Right atrium auricular region (tissue), 2 donors: ENCODE measurements at places on chromosomes 3 and 15. TPM values are rescaled to one million over a fixed set of nuclear protein-coding genes. Genes with fewer than 3 reads are reported as not detected.

MYRIP gene
- 4.2 TPM for total RNA-seq

PTX3 gene
- total RNA-seq = 2.6 TPM

- no peak for DNase-seq
These were observed 213.8 kb downstream of the NR2F2 start for GRCh38 chr15:96544162-96544756.

IMPG2 gene
- 0.43 TPM for total RNA-seq

CLEC3B gene
- 180 TPM for total RNA-seq

DNA sequence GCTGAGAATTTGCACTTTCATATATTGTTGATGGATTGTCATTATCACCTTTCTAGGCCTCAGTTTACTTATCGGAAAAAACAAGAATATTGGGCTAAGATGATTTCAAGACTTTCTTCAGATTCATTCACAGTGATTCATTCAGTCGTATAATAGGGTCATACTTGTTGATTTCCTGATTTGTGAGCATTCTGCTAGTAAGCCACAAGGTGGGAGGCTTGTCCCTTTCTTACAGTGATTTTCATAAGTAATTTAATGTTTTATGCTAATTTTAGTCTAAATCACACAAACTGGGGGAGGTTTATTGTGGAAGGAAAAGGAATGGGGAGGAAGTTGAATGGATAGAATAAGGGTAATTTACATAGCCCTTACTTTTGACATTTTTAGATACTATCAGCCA, 126.8 kb upstream of the GOLGA6L4 start:
- no peak for DNase-seq

- no peak for DNase-seq
These were observed 54.9 kb downstream of the OCA2 start for GRCh38 chr15:28044121-28044672.

CPEB1 gene
- 3.3 TPM for total RNA-seq

THSD4 gene
- total RNA-seq = 41.2 TPM

MYO5A gene
- 12.3 TPM for total RNA-seq

DNA sequence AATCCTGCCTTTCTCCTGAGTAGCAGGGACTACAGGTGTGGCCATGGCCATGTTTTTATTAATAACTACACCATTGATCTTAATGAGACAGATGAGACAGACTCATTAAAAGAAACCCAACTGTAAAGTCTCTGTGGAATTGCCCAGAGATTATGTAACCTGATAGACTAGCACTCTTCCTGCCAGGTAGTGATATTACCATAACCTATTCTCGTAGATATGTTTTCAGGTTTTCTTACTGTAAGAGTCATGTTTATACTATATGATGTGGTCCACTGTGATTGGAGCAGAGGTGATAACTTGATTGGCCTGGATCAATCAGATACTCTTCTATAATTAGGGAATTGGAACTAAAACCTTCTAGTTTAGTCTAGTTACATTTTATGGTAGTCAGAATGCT, 93.7 kb downstream of the NFKBIZ start:
- no peak for DNase-seq

RGMA gene
- total RNA-seq = 9.9 TPM

DNA sequence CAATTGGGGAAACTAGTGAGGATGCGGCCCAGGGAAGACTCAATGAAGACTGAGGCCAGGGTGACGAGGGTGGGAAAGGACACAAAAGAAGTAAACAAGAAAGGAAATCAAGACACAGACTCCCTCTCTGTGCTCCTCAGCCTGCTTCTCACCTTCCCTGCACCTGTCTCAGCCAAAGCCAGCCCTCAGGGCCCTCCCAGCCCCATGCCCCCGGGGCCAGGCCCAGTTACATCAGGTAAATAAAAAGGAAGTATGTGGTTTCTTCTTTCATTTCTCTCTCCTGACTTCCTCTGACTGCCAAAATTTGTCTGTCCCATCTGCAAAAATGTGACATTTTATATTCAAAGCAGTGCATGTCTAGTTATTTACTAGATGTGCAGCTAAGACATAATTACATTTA, 328.0 kb downstream of the UACA start:
- no peak for DNase-seq

CEP97 gene
- 6.5 TPM for total RNA-seq

DNA sequence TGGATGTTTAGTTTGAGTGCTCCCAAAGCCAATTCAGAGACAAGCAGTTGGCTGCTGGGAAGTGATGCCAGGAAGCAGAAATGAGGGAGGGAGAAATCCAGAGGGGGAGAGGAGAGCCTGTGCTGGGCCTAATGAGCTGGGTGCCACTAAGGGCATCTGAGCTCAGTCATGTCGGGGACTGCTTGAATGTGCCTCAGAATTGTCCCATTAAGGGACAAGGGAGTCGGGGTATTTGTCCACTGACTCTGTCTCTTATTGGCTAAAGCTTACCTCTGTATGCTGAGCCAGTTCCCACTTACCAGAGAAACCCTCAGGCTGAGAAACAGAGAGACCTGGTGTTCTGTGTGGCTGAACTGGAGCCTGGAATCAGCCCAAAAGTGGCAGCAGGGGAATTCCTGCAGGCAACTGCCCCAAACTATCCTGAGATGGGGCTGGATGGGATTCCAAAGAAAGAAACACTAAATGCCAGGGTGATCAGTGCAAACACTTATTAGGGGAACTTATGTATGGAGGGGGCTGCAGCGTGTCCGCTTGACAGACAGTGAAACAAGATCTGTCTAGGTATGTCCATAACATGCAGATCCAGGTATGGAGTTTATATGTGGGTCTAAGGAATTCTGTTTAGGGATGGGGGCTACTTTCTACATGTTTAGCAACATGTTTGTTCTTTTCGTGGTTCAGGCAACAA, 48.6 kb downstream of the NR1D2 start:
- no peak for DNase-seq

CHDH gene
- 2.2 TPM for total RNA-seq

- no peak for DNase-seq
These were observed 48.1 kb upstream of the FRMD4B start for GRCh38 chr3:69433969-69434325.

DNAH1 gene
- 1.5 TPM for total RNA-seq

GOLGA8S gene
- 0.31 TPM for total RNA-seq

IRAK2 gene
- total RNA-seq = 2.8 TPM

DNA sequence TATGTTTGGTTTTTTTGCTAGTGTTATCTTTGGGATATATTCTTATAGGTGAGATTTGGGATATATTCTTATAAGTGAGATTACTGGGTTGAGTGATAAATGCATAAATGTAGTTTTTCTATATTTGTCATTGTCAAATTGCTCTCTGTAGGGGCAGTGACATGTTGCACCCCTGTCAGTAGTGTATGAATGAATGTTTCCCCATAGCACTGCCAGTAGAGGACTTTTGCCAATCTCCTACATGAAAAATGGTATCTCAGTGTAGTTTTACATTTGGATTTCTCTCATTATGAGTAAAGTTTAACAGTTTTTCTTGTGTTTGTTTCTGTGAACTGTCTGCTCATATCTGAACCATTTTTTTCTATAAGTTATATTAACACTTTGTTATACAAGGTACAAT, 13.6 kb downstream of the U2SURP start:
- DNase-seq = no peak

- DNase-seq = no peak
These were observed 13.3 kb upstream of the ATP13A5 start for GRCh38 chr3:193391902-193392301.

PDZRN3 gene
- 87.4 TPM for total RNA-seq

- DNase-seq = no peak
These were observed 178.8 kb downstream of the NSMCE3 start for GRCh38 chr15:29090617-29091466.

GRCh38 chr3:160399125-160400029, at the start of the genes IFT80 and SMC4:
IFT80 (minus strand) TSS chr3:160399225; CDS start chr3:160384600, 14,625 bp downstream.
SMC4 (plus strand) TSS chr3:160399650; CDS start chr3:160400827, 1,177 bp downstream.
- DNase-seq = peak; percentile 97

DNA sequence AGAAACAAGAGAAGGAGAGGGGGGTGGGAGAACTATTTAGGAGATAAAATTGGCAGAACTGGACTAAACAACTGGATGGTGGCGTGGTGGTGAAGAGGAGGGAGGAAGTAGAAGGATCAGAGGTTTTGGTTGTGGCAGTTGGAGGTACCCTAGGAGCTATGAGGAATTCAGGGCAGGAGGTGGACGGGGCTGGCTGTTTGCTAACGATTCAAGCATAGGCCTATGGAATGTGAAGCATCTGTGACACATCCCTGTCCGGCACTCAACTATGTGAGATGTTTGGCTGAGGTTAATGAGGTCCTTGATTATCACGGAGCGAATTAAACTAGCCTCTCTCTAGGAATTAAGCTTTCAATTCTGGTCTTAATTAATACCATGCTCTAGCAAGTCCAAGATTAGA, 13.5 kb downstream of the TARS3 start:
- no peak for DNase-seq

DNA sequence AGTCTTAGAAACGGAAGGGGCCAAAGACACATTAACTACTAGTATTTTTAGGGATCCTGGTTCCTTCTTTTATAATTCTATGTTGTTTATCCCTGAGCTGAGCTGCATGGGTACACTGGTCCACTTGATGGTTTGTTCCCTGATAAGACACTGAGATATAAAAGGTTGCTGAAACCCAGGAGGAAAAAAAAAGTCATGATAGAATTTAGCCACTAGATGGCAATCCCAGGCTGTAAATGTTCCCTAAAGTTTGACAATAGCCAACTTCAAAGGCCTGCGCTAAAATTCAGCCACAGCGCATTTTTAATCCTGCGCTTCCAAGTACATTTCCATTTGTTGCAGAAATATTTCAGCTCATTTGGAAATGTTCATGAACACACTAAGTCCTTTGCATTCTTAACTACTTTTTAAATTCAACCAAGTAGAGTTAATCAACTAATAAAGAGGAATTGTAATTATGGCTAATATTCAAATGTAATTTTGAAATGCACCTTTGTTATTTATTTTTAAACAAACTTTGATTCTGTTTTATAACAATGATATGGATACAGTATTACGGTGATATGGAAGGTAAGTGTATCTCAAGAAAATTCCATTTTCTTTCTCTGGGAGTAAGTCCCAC, 249.3 kb upstream of the FEZF2 start:
- DNase-seq = no peak

CHRNA7 gene
- 1.1 TPM for total RNA-seq

GRCh38 chr3:89740080-89740880, 632.9 kb downstream of the EPHA3 start:
- DNase-seq = no peak

DNA sequence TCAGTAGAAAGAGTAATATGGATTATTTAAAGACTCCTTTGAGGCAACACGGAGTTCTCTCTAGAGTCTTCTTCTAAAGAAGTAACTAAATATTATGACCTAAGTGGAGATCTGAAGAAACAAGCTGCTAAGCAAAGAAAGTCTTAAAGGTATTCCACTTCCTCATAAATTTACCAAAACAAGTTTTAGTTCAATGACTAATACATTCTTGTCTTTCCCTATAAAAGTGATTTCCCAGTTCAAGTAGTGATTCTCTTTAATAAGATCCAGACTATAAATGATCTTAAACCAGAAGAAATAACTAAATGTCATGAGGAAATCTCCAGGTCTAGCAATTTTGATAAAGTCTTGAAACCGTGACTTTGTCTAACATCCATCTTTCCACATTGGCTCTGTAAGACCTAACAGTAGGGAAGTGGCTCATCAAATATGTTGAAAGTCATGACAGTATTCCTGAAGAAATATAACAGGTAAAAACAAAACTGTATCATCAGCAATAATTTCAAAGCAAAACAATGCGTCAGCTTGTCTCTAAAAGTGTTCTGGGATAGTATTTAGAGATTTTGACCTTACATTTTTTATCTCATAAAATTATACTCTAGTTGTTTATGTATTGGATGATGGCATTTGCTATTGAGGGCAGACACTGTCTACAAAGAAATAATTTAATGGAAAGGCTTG, 51.8 kb upstream of the NEDD4 start:
- DNase-seq = no peak

TKT gene
- total RNA-seq = 48.8 TPM

DNA sequence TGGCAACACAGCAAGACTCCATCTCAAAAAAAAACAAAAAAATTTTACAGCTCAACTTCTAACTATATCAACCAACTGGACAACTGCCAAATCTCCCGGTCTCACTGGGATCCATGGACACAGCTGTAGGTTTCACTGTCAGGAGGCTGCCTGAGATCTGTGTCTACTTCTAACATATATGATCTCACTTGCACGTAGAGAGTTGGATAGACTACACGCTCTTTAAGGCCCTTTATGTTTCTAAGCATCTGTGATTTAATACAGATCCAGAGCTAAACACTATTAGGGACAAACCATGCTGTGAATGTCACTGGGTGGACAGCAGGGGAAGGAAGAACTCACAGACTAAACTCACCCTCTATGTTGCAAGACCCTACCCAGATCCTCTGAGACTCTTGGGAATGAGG, 13.0 kb upstream of the APOD start:
- DNase-seq = no peak

DNA sequence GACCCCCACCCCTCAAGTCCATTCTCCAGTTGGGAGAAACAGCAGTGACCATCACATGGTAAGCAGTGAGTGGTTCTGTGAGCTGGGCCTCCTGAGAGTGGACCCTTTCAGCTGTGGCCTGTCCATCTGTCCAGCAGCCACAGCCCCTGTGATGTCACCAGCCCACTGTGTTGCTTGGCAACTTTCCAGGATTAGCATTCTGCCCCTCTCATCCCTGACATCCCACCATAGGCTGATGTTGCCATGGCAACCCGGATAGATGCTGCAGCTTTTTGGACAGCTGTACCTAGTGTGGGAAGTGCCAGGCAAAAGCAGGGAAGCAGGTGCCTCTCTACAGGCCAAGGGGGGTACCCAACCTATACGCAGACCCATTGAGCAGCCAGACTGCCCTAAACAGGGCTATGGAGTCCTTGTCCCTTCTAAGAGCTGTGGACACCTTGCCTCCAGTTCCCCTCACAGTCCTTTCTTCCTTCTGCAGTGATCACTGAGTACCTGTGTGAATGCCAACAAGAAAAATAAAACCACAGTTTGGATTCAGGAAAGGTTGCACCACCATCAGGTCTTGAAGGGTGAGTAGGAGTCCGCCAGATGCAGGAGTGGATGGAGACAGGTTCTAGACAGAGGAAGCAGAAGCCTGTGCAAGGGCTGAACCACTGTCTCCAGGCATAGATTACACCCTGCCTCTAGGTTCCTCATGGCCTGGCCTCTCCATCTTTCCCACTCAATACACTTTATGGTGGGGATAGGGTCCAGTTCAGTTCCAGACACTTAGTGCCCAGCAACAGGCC, at the start of gene DNAH1:
DNAH1 (plus strand) TSS at position 343 of the 788 bp plus-strand sequence. CDS start 6,124 bp downstream, outside the sequence.
- no peak for DNase-seq

DNA sequence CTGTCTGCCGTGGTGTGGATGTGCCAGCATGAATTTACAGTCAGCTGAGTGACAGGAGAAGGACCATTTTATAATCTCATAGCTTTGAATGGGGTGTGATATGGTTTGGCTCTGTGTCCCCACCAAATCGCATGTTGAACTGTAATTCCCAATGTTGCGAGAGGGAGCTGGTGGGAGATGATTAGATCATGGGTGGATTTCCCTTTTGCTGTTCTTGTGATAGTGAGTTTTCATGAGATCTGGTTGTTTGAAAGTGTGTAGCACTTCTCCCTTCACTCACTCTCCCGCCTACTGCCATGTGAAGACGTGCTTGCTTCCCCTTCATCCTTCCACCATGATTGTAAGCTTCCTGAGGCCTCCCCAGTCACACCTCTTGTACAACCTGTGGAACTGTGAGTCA, 111.9 kb upstream of the CHD2 start:
- DNase-seq = peak; percentile 26
